ENCODE measurements at places on chromosomes 13 and 19. TPM values are rescaled to one million over a fixed set of nuclear protein-coding genes. Genes with fewer than 3 reads are reported as not detected.

DNA sequence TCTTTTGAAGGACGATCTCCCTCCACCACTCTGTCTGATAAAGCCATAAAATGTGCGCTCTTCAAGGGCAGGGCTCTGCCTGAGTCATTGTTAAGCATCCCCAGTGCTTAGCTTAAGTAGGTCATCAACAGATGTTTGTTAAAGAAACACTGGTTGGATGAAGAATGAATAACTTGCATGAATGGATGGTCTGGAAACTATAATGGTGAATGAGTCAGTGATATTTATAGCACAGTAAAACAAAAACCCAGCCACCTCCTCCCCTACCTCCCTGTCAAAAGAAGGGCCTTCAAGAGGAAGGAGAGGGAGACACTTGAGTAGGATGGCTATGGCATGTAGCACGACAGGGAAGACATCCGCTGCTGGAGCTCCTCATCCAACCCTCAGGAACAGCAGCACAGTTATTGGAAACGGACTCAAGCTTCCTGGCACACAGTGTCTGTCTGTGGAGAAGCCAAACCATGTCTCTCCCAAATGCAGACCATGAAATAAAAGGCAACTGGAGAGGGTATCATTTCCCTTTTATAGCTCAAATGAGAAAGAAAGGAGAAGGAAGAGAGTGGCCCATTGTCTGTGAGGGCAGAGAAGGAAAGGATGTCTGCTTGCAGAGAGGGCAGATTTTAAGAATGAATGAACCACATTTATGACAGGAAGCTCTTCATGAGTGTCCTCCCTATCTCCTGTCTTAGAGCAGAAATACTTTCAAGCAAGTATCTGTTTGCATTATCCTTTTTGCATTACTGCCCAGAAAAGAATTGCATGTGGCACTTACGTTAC, 183.5 kb upstream of the UBL3 start:
- peaks cover 7% of the 10 kb centered on the region for H3K27me3 ChIP-seq
- H3K4me3 ChIP-seq, result no peak overlapping the region
- no peaks in the 10 kb centered on the region for H3K36me3 ChIP-seq

- no peaks in the 10 kb centered on the region for H3K36me3 ChIP-seq
- H3K4me3 ChIP-seq, result peak overlapping the region; percentile 79
- peaks cover 21% of the 10 kb centered on the region for H3K4me1 ChIP-seq
- DNase-seq, result peak; percentile 72
- peak overlapping the region; percentile 96 for H3K27ac ChIP-seq
Observed at GRCh38 chr13:30395192-30396158, 26.8 kb upstream of the UBE2L5 start.

Gene ZNF506
- total RNA-seq, result 65.6 TPM

DNA sequence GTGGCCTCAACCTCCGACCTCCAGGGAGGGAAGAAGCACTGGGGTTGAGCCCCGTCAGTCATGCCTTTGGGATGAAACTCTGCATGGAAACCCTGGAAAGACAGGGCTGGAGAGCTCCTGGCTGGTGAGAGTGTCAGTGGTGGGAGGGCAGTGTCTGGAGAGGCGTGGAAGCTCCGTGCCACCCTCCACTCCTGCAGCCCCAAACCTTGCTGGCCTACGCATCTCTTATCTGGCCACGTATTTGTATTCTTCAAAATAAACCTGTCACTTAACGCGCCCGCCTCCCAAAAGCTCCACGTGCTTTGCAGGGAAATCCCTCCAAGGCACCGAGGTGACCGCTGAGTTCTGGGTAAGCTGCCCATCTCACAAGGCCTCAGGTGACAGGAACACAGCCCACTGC, 84.3 kb downstream of the TEX29 start:
- H3K4me1 ChIP-seq, result no peaks in the 10 kb centered on the region
- H3K27me3 ChIP-seq, result peaks cover 3% of the 10 kb centered on the region
- H3K27ac ChIP-seq, result no peak overlapping the region

DNA sequence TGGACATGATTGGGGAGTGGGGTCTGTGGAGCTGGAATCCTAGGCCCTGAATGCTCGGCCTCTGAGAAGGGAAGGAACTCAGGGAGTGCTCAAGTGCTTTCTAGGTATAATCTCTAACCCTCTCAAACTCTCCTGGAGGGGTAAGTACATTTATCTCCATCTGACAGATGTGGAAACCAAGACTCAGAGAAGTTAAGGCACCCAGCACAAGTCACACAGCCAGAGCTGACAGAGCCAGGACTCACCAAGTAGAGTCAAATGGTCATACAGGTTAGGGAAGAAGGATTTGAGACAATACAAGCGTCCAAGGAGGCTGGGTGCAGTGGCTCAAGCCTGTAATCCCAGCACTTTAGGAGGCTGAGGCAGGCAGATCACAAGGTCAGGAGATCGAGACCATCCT, 12.9 kb upstream of the LYPD3 start:
- H3K27ac ChIP-seq, result no peak overlapping the region
- H3K4me3 ChIP-seq, result no peak overlapping the region
- H3K4me1 ChIP-seq, result peaks cover 2% of the 10 kb centered on the region
- H3K27me3 ChIP-seq, result no peaks in the 10 kb centered on the region

Gene PSG2
- not detected for total RNA-seq

GRCh38 chr13:45276913-45277312, 64.1 kb downstream of the TPT1 start:
- no peak overlapping the region for H3K4me3 ChIP-seq
- no peaks in the 10 kb centered on the region for H3K36me3 ChIP-seq
- no peak overlapping the region for H3K27ac ChIP-seq
- no peak for DNase-seq

Gene CERS1
- total RNA-seq, result 0.20 TPM

- no peak overlapping the region for H3K4me3 ChIP-seq
- H3K27ac ChIP-seq, result no peak overlapping the region
- H3K27me3 ChIP-seq, result no peaks in the 10 kb centered on the region
Observed at GRCh38 chr19:50679177-50680125, 30.2 kb downstream of the C19orf81 start.

GRCh38 chr13:23770973-23771372, 118.2 kb downstream of the MIPEP start:
- no peak for DNase-seq
- H3K4me3 ChIP-seq, result no peak overlapping the region
- peaks cover 3% of the 10 kb centered on the region for H3K4me1 ChIP-seq
- H3K27me3 ChIP-seq, result no peaks in the 10 kb centered on the region

DNA sequence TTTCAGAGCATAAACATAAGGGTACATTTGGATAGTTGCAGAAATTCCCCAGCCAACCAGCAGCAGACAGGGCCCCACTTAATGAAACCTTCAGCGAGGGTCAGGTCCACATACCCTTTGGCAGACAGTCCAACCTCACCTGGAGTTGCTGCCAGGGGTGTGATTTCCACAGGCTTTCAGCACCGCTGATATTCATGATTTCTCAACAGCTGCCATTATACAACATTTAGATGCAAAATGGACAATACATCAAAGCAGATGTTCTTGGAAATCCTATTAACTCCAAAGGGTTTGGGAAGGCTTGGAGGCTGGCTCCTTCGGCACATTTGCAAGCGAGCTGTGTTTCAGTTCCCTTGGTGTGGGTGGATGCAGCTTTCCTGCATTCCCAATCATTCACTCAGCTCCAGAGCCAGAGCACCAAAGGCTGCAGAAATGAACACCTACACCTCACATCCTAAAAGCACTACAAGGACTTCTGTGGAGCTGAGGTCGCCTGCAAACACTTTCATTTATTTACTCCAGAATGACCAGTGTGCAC, 147.2 kb upstream of the VSTM2B start:
- no peak for DNase-seq
- H3K4me1 ChIP-seq, result no peaks in the 10 kb centered on the region
- no peaks in the 10 kb centered on the region for H3K36me3 ChIP-seq

Gene TEX101
- total RNA-seq, result not detected

- no peak overlapping the region for H3K27ac ChIP-seq
- H3K36me3 ChIP-seq, result no peaks in the 10 kb centered on the region
- H3K27me3 ChIP-seq, result peaks cover 69% of the 10 kb centered on the region
- DNase-seq, result no peak
- H3K4me3 ChIP-seq, result no peak overlapping the region
Observed at GRCh38 chr13:99991013-99991827, 9.6 kb downstream of the ZIC2 start.

DNA sequence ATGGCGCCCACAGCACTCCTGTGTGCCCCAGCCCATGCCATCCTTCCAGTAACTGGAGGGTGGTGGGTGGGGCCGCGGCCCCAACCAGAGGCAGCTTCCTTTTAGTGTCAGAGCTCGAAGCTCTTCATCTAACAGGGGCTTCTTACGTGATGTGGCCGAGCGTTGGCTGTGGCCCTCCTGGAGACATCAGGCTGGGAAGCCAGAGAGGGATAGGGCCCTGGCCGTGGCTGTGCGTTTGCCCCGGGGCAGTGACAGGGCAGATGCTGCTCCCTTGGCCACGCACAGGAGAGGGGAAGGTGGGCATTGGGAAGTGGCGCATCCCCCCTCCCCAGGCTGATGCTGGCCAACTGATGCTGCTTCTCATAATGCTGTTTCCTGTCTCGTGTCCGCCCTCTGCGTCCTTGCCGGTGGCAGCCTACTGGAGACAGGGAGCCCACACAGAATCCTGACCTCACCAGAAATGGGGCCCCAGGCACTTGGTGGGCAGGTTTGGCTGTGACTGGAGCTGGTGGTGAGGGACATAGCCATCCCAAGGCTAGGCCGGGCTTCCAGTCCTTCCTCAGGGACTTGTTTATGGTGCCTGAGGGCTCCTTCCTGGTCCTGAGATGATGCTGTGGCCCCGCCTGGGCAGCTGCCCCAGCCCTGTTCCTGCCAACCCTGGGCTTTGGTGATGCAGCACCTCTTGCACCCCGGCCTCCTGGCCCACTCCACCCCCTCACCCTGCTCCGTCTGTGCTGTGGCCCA, 34.3 kb downstream of the ATP4B start:
- H3K27me3 ChIP-seq, result no peaks in the 10 kb centered on the region
- peaks cover 2% of the 10 kb centered on the region for H3K4me1 ChIP-seq
- no peak for DNase-seq
- peaks cover 22% of the 10 kb centered on the region for H3K36me3 ChIP-seq

Gene VAV1
- 92.2 TPM for total RNA-seq

DNA sequence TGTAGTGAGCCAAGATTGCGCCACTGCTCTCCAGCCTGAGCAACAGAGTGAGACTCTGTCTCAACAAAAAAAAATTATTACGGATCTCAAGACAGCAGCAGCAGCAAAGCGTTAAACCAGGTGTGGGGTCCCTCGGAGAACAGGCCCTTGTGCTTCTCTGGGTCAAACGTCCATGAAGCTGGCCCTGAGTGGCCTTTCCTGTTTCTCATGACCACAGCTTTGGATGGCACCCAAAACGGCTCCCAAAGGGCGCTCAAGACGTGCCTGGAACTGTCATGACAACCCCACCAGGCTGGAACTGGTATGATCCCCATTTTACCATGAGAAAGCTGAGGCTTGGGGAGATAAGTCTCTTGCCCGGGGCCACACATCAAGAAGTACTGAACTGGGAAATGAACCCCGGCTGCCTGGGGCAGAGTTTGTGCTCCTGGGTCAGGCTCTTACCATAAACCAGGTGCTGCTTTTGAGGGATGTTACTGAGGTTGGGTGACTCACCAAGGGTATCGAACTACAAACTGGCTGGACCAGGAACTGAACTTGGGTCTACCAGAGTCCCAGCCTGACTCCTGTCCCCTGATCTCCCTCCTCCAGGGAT, 11.6 kb upstream of the SAMD1 start:
- no peak overlapping the region for H3K4me3 ChIP-seq
- H3K27ac ChIP-seq, result no peak overlapping the region
- peaks cover 50% of the 10 kb centered on the region for H3K36me3 ChIP-seq
- H3K4me1 ChIP-seq, result no peaks in the 10 kb centered on the region
- no peaks in the 10 kb centered on the region for H3K27me3 ChIP-seq

DNA sequence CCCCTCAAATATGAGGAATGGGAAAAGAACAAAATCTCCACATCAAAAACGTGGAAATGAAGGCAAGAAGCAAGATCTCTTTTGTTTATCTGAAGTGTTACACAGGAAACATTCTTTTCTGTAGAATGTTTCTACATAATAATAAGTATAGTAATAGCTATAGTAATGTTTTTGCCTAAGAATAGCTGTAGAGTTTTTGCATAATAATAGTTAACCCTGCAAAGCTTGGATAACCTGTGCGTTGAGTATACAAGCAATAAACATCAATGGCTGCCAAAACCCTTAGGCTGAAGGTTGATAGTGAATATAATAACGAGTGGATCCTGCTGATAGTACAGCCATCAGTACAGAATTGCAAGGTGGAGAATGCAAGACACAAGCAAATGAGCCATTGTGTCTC, 11.1 kb upstream of the LILRA5 start:
- no peaks in the 10 kb centered on the region for H3K36me3 ChIP-seq
- H3K4me1 ChIP-seq, result no peaks in the 10 kb centered on the region
- H3K27me3 ChIP-seq, result peaks cover 9% of the 10 kb centered on the region
- no peak for DNase-seq
- no peak overlapping the region for H3K27ac ChIP-seq

GRCh38 chr19:39426170-39426569, 9.6 kb downstream of the RPS16 start:
- H3K36me3 ChIP-seq, result peaks cover 19% of the 10 kb centered on the region
- no peaks in the 10 kb centered on the region for H3K27me3 ChIP-seq
- DNase-seq, result no peak
- H3K4me1 ChIP-seq, result peaks cover 9% of the 10 kb centered on the region
- no peak overlapping the region for H3K27ac ChIP-seq

GRCh38 chr13:40974460-40975407, 44.4 kb downstream of the ELF1 start:
- peak overlapping the region; percentile 47 for H3K27ac ChIP-seq
- H3K27me3 ChIP-seq, result no peaks in the 10 kb centered on the region
- no peak overlapping the region for H3K4me3 ChIP-seq
- no peaks in the 10 kb centered on the region for H3K36me3 ChIP-seq
- peaks cover 29% of the 10 kb centered on the region for H3K4me1 ChIP-seq

DNA sequence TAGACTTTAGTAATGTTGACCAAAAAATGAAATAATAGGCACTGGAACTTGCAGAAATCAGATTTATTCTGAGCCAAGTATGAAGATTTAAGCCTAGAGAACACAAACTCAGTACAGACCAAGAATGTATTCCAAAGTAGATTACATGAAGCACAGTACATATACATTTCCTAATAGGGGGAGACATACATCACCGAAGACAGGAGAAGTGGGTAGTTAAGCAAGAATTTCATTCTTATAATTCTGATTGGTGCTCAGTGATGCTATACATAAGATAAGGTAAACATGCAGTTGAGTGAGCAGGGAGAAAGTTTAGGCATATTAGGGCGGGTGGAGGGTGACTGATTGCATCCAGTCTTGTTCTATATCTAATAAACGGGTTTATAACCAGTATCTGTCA, 2218.8 kb downstream of the PCDH9 start:
- H3K4me1 ChIP-seq, result no peaks in the 10 kb centered on the region
- DNase-seq, result no peak
- no peaks in the 10 kb centered on the region for H3K27me3 ChIP-seq
- H3K36me3 ChIP-seq, result no peaks in the 10 kb centered on the region
- H3K27ac ChIP-seq, result no peak overlapping the region
- H3K4me3 ChIP-seq, result no peak overlapping the region

- peaks cover 5% of the 10 kb centered on the region for H3K27me3 ChIP-seq
- H3K27ac ChIP-seq, result no peak overlapping the region
- no peak for DNase-seq
- no peaks in the 10 kb centered on the region for H3K4me1 ChIP-seq
- H3K4me3 ChIP-seq, result no peak overlapping the region
Observed at GRCh38 chr19:30393046-30393445, 20.9 kb downstream of the ZNF536 start.

Gene GNG8
- total RNA-seq, result not detected

DNA sequence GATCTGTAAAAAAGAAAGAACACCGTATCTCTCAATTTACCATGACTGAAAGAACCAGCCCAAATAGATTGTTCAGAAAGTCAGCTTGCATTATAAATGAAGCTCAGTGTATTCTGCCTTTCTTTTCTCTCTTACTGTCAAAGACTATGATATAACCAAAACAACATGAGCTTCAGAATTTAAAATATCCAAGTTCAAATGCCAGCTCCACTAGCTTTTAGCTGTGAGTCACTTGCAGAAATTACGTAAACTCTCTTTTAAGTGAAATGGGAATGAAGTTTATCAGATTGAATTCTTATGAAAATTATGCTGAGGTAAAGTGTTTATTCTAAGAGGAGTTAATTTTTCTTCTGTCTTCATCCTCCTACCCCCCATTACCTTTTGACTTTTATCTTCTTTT, 20.0 kb upstream of the POSTN start:
- no peak overlapping the region for H3K4me3 ChIP-seq
- no peak overlapping the region for H3K27ac ChIP-seq
- H3K27me3 ChIP-seq, result no peaks in the 10 kb centered on the region
